ENCODE measurements at places on chromosomes 3 and 15.

GRCh38 chr3:159536876-159537275, 451.8 kb upstream of the IL12A start:
- no peak for DNase-seq

DNA sequence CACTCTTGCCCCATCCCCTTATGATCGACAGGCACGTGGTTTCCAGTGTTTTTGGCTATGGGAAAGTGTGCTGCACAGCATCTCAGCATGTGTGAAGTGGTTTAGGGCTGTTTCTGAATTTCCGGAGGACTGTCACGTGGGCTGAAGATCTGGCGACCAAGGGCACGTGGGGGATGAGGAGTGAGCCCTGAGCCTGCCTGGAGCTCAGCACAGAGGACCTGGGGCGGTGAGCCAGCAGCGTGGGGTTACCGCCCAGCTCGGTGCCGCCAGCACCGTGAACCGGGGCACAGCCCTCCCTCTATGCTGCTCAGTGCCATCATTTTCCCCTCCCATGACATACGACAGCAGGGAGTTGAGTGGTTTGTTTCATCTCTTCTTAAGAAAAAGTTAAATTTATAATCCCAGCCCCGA, 150.2 kb downstream of the DNAJB8 start:
- peak; percentile 59 for DNase-seq

- no peak for DNase-seq
Measured at GRCh38 chr15:85071504-85071903, 89.8 kb downstream of the PDE8A start.

DNA sequence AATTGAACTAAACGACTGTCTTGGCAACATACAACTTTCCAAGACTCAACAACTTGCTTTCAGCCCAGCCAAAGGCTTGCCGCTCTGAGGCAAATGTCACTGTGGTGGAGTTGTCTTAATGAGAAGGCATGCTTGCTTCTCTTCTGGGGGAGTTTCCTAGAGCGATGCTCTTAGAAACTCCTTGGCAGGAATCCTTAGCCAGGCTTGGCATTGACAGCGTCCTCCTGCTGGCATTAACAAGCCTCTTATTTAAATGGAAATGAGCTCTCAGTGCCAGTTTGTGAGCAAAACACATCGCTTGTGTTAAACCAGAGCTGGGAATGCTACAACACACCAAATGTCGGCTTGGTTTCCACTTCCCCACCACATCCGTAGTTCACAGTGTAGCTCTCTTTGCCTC, 265.5 kb upstream of the TPRG1 start:
- no peak for DNase-seq

DNA sequence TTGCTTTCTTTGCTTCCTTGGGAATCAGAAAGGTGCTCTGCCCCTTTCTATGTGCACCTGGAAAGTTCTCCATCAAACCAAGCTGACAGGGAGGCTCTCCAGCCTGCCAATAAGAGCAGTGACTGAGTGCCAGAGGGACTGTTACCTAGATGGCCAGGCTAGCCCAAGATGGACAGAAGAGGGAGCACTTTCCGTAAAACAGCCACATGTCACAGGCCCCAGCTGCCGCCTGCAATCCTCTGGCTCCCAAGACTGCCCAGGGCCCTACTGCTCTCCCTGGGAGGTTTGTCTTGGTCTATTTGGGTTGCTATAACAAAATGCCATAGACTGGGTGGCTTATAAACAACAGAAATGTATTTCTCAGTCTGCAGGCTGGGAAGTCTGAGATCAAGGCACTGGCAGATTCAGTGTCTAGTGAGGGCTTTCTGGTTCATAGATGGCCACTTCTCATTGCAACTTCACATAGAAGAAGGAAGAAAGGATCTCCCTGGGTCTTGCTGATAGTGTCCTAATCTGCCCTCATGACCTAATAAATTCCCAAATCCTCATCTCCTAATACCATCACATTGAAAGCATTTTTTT, 72.3 kb downstream of the TAMM41 start:
- no peak for DNase-seq

GRCh38 chr15:59885832-59886231, 118.3 kb upstream of the FOXB1 start:
- DNase-seq: no peak

DNA sequence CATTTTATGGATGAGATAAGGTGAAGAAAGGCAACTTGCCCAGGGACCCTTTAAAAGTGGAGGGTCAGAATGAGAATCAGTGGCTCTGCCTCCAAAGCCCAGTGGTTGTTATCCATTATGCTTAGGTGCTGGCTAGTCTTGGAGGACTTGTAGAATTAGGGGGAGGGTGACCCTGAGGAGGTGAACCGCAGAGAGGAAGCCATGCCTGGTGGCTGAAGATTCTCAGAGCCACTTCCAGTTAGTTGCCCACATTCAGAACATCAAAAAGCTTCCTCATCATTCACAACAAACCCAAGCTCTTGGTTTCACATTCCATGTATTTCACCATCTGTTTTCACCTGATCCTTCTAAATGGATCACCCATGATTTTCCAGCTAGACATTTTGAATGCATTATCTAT, 11.2 kb downstream of the EBLN2 start:
- DNase-seq: no peak

GRCh38 chr15:85330901-85331588, 49.4 kb upstream of the AKAP13 start:
- DNase-seq: peak; percentile 80

GRCh38 chr3:101069901-101070798, 76.9 kb upstream of the ABI3BP start:
- DNase-seq: peak; percentile 76

GRCh38 chr15:76526111-76526510, 189.5 kb downstream of the ISL2 start:
- DNase-seq: no peak
